Left hindlimb (tissue), 1 donor: ENCODE measurements at places on chromosomes 1 and 21.

- DNase-seq = no peak
Observed at GRCh38 chr1:24696041-24696755, 49.0 kb upstream of the CLIC4 start.

DNA sequence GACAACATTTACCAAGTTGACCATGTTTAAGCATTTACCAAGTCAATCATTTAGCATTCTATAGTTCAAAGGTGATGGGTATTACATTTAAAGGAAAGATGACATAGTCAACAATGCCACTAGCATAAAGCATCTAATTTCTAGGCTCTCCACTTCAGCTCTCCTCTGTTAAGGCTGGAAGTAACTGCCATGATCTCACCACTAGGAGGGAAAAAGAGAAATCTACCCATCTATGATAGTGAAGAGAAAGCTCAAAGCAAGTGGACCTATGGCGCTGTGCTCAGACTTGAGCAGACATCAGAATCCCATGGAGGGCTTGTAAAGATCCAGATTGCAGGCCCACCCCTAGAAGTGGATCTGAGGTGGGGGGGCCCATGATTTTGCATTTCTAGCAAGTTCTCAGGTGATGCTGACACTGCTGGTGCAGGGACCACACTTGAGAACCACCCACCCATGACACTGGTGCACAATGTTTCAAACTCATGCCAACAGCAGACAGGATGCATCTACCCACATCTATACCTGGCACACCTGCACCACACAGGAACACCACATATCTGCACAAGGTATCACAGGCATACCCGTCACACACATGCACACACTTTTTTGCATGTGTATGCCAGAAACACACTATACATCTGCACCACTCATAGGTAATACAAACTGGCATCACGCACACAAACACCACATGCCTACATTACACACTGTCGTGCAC lies 392.9 kb upstream of the RUNX1 start:
- DNase-seq = no peak

GRCh38 chr1:40980068-40980452 lies 564 bp downstream of the CTPS1 start:
- no peak for DNase-seq

GRCh38 chr1:230957580-230957989 lies 21.1 kb downstream of the TTC13 start:
- DNase-seq = no peak

DNA sequence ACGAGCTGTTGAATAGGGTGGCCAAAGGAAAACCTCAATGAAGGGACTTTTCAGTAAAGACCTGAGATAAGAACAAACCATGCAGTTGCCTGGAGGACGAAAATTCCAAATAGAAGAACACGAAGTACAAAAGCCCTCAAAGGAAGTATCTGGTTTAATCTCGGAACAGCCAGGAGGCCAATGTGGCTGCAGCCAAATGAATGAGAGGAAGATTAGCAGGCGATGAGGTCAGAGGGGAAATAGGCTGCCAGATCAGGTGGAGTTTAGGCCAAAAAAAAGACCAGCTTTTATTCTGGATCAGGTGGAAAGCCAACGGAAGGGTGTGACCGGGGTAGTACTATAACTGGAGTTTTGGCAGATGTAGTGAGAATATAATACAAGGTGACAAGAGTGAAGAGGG lies 43.7 kb downstream of the SRSF11 start:
- DNase-seq = no peak

GRCh38 chr1:98766255-98766654 lies 104.7 kb downstream of the SNX7 start:
- no peak for DNase-seq

DNA sequence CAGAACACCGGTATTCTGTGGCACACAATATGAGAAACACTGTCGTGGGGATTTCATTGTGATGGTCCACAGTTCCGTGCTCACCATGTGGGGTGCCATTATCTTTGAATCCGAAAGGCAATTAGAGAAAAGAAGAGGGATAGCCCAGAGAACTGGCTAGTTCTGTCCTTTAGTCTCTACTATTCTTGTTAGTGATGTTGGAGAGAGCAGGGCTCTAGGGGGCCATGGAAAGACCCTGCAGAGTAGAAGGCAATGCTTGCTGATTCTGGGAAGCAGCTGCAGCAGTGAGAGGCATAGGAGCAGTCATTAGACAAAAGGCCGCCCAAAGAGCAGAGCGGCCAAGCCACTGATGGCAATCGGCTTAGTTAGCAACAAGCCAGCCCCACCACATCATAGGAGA lies 146.3 kb downstream of the TSEN15 start:
- no peak for DNase-seq

- no peak for DNase-seq
Observed at GRCh38 chr1:38589036-38589435, 270.5 kb downstream of the RRAGC start.

DNA sequence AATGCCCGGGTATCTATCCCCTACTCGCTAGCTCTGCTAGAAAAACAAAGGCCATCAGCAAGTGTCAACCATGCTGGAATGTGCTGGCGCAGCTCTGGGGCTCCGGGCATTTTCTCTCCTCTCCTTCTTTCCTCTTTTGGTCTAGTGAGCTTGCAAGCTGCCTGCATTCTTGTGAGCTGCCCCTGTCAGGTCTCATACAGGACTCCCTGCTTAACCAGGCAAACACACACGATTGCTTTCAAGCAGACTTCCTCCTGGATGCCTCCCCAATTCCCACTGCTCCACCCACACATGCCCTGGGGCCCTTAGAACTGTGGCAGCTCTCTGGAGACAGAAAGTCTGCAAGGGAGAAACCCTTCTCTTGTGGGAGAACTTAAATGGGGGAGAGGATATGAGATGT lies 35.7 kb upstream of the SUCO start:
- no peak for DNase-seq

- DNase-seq = no peak
Observed at GRCh38 chr1:71094913-71095312, 14.1 kb upstream of the ZRANB2 start.

GRCh38 chr1:10237157-10237539 lies 26.8 kb downstream of the KIF1B start:
- no peak for DNase-seq

- DNase-seq = peak; percentile 79
Observed at GRCh38 chr1:204989266-204990058, 53.5 kb upstream of the CNTN2 start.

DNA sequence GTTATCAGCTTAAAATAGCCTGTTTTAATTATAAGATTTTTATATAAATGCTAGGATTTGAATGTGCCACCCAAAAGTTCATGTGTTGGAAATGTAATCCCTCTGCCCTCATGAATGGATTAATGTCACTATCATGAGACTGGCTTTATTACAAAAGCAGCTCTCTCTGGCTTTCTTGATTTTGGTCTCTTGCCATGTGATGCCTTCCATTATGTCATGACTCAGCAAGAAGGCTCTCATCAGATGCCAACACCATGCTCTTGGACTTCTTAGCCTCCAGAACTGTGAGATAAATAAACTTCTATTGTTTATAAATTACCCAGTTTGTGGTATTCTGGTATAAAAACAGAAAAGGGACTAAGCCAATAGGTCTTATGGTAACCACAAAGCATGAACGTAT lies 6.9 kb upstream of the PRSS38 start:
- no peak for DNase-seq

DNA sequence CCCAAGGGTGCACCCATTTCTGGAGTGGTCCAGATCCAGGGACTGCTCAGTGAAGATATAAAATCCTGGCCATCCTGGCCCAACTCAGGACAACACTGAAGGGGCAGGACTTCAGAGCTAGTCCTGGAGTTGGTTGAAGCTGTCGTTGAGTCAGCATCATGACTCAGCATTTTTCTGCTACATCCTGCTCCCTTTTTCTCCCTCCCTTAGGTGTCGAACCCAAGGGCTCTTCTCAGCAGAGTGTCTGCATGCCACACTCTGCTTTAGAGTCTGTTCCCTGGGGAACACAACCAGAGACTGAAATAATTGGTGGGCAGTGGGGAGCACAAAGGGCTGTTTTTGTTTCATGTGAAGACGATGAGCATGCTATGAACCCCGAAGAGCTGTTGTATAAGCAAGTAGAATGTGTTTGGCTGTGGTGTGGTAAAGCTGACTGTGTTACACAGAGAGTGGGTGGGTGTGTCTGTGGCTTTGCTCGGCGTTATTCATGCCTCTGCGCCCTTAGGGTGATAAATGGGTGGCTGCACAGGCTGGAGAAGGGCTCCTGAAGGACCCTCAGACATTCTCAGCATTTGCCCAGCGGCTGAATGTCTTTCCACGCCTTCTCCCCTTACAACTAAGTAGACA lies 167.2 kb downstream of the CYYR1 start:
- DNase-seq = no peak

DNA sequence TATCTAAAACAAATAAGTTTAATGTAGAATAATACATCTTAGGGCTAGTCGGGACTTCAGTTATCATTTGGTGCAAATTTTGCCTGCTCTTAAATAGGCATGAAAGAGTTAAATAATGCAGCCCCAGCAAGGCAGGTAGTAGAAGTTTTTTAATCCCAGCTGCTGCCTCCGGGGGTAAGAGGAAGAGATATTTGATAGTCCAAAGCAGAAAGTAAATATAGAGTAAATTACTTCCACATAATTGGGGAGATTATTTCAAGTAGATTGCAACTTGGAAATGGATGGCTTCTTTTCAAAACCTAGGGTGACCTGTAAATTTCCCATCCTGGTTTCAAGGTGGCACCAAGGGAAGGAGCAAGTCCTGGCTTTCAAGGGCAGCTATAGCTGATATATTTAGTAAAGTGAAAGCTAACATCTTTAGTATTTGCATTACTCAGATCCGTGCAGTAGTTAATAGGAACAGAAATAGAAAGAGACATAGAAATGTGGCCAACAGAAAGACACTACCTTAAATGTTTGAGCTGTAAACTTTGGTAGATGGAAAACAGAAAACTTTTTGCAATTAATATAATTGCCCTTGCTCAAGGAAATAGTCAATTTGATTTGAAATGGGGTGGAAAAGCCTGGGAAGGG lies 109.1 kb downstream of the LMO4 start:
- DNase-seq = no peak

DNA sequence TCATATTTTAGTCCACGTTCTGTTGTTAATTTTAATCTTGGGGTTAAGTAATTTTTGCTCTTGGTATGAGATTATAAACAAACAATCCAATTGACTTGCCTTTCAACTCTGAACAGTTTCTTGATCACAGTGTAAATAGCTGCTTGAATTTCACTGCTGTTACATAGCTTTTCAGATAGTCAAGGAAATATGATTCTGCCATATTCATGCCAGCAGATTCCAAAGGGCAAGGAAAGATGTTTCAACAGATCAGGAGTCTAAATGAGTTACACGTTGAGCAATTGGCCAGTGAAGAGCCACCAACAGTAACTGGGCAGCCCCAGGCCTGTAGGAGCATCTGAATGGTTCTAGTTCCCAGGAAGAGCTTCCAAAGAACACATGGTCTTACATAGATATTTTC lies 93.6 kb downstream of the LEPR start:
- no peak for DNase-seq

GRCh38 chr1:241579434-241579833 lies 47.3 kb downstream of the KMO start:
- no peak for DNase-seq

DNA sequence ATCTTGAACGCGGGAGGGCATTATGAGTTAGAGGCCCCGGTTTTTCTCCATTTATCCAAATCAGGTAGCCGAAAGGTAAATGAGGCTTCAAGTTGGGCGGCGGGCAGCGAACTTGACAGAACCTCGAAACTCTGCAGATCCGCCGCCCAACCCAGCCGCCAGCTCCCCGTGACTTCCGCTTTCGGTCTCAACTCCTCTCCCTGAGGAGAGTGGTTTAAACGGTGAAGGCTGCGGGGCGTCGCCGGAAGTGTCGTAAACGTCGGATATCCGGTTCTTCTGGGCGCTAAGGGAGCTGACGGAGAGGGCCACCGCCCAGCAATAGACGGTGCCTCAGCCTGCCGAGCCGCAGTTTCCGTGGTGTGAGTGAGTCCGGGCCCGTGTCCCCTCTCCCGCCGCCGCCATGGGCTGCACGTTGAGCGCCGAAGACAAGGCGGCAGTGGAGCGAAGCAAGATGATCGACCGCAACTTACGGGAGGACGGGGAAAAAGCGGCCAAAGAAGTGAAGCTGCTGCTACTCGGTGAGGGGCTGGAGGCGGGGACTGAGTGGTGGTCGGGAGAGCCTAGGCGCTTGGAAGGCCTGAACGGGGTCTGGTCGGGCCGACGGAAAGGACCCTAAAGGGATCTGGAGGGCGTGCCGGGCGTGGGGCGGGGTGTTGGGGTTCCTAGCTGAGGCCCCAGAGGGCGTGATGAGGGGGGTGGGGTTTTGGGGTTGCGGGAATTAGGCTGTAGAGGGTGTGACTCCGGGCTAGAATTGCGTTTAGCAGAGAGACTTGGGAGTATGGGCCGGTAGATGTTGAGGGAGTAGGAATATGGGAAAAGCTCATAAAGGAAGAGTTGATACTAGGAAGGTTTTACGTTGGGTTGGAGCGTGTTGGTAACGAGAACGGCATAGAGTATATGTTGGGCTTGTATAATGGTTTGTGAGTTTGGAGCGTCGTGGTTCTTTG lies at the start of gene GNAI3:
Gene GNAI3, plus strand, starts transcription at position 295 of the 947 bp plus-strand sequence. Its CDS starts 106 bp downstream, at position 401.
- peak; percentile 97 for DNase-seq

GRCh38 chr1:115630342-115630741 lies 11.4 kb upstream of the VANGL1 start:
- no peak for DNase-seq

GRCh38 chr1:21308847-21309652 lies 18.8 kb upstream of the ECE1 start:
- no peak for DNase-seq

DNA sequence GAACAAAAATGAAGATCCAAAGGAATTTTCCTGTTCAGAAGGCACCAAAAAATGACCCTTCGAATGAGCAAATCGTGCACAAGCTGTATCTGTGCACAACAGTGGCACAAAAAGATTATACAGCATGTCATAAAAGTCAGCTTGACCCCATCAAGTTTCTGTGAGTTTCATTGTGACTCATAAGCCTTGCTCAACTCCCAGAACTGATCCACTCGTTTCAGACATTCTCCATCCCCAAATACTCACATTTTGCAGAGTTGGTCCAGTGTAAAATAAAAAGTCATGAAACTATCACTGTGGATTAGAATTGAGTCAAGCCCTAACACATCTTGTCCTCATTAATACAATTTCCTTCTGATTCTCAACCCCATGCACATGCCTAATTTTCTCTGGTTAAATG lies 174.7 kb upstream of the PKN2 start:
- DNase-seq = no peak

- no peak for DNase-seq
Observed at GRCh38 chr1:204401730-204402129, 9.9 kb downstream of the PPP1R15B start.

GRCh38 chr21:41931041-41931451 lies 22.8 kb downstream of the C2CD2 start:
- DNase-seq = no peak
